ENCODE measurements at places on chromosomes 7 and 10.

DNA sequence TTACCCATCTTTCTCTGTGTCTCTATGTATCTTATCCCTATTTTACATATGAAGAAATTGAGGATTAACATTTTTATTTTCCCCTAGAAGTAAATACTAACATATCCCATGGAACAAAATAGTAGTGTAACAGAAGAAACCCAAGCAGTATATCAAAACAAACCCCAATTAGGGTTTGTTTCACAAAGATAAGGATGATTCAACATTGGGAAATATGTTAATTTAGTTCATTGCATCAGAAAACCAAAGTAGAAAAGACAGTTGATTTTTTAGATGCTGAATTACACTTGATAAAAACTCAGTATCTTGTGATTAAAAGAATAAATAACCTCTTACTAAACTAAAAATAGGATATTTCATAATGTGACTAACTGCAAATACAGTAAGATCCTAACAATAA lies 87.8 kb downstream of the GLCCI1 start:
- DNase-seq, result peak; percentile 70

DNA sequence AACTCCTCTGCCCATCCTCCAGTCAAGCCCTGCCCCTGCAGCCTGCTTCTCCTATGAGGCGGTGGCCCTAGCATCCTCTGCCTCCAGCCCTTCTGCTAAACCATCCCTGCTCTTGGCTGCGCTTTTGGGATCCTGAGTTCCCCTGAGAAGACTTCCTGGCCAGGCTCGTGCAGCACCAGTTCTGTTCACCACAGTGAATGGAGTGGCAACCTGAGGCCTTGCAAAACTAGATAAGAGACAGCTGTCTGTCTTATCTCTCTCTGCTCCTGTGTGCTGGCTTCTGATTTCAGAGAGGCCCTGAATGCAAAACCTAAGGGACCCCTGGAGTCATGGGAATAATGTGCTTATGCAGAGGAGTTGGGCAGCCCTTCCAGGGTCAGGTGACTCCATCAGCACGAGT lies 119.2 kb downstream of the TMEM178B start:
- DNase-seq, result no peak

GRCh38 chr7:45564886-45565455 lies 9.2 kb upstream of the ADCY1 start:
- no peak for DNase-seq

- DNase-seq, result no peak
Observed at GRCh38 chr10:1687190-1687589, 50.1 kb downstream of the ADARB2 start.
